ENCODE measurements at places on chromosomes 2 and 18.

- no peak for DNase-seq
Measured at GRCh38 chr2:27243391-27244130, 19.3 kb downstream of the SLC30A3 start.

- DNase-seq, result no peak
Measured at GRCh38 chr2:205755923-205756322, 73.6 kb downstream of the NRP2 start.

DNA sequence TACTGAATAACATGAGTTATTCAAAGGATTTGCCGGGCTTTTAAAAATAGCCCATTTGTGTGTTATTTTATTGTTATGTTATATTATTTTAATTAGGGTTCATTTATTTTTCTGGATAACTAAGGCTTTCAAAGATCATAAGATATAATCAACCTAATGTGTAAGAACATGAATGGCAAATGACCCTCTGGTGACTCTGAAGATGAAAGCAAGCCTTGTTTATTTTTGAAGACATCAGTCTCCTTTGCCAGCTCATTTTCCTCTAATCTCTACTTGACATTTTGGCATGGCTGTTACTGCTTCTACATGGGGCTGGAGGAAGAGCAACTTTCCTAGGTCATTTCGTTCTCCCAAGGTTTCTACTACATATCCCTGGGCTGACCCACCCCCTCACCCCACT, 10.6 kb downstream of the FAP start:
- no peak for DNase-seq

- no peak for DNase-seq
Measured at GRCh38 chr18:50356036-50356945, 18.6 kb upstream of the SKA1 start.

- no peak for DNase-seq
Measured at GRCh38 chr2:114962532-114962931, 520.1 kb downstream of the DPP10 start.

- DNase-seq, result no peak
Measured at GRCh38 chr2:239065962-239066361, 218.1 kb downstream of the TWIST2 start.

GRCh38 chr18:59672235-59672711, 24.9 kb downstream of the CCBE1 start:
- DNase-seq, result no peak

- peak; percentile 21 for DNase-seq
Measured at GRCh38 chr2:122136056-122136455, 380.6 kb downstream of the TSN start.

GRCh38 chr2:170345607-170346006, 167.7 kb downstream of the MYO3B start:
- DNase-seq, result no peak

DNA sequence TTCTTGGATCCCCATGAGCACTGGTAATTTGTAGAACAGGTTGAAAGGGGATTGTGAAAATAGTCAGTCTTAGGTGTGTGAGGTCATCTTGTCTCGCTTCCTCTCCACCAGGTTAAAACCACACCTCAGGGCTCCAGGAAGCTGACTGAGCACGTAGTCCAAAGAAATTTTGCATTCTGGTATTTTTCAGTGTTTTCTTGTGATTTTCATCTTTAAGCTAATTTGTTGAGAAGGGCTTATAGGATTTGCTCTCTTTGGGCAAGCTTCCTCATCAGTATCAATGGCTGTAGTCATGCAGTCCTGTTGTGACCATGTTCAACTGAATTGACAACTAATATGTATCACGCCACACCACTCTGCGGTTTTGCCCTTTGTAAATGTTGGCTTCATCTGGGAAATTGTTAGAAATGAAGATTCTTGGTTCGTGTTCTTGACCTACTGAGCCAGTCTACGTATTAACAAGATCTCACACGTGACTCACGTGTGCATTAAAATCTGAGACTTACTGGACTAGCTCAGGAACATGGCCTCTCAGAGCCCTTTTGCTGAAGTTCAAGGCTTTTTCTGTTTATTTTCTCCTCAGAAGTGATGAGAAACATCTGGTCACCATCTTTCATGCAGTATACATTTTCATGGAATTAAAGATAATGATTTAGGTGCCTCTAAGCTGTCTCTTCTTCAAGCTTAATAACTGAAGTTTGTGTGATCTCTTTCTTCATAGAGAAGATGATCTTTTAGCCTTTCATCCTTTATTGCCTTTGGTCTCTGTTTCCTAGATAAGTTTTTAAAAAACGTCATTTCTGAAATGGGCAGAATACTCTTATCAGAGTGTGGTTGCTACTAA, 32.8 kb downstream of the FMNL2 start:
- no peak for DNase-seq

- DNase-seq, result no peak
Measured at GRCh38 chr2:63345285-63345633, 243.0 kb downstream of the WDPCP start.

- no peak for DNase-seq
Measured at GRCh38 chr2:203887677-203888076, 20.1 kb downstream of the CTLA4 start.

DNA sequence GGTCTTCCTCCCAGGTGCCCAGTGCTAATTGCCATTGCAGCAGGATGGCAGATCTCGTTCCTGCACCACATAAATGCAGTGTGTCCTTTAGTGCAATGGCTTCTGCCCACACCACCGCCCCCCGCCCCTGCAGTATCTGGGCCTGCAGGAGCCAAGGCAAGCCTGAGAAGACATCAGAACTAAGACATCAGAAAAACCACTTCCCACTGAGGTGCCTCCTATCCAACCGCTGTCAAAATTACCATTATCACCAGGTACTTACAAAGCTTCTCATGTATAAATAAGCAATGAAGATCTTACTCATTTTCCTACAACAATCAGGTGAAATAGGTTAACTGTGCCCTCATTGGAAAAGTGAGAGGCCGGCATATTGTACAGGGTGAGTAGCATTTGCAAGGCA, 228.8 kb downstream of the FBXO15 start:
- DNase-seq, result no peak

GRCh38 chr2:224973112-224974016, 68.9 kb downstream of the DOCK10 start:
- DNase-seq, result peak; percentile 46

DNA sequence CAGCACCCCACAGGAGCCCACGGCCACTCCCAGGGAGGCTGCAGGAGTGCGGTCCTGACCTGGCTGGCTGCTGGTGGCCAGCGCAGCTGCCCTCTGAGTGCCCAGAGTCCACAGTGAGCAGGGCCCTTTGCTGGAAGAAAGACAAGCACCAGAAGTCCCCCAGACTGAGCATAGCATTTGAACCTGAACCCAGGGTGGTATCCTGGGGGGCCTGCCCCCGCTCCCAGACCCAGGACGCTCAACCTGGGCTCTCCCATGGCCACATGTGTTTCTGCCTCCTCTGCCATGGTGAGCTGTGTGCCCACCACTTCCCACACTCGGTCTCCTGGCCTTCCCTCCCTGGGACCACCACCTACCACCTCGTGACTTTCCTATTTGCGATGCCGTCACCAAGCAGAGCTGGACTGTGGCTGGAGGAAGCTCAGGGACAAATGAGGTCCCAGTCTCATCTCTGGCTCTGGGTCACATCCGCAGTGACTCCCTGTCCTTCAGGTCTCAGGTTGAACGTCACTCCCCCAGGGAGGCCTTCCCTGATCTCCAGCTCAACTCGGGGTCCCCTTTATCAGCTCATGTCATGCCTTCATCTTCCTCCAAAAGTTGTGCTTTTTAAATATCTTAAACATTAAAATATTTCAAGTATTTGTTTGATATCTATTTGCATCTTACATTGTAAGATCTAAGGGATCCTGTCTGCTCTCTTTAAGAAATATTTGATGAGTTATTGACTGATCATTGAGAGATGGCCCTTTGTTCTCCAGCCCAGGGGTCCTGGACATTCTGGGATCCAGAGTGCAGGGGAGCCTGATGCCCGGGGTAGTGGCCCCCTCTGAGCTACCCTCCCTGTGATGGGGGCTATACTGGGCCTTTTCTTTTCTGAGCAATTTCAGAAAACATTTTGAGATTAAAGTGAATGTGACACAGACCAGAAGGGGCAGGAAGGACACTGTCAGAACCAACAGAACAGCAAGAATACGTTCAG, 16.4 kb upstream of the GPR55 start:
- DNase-seq, result no peak

DNA sequence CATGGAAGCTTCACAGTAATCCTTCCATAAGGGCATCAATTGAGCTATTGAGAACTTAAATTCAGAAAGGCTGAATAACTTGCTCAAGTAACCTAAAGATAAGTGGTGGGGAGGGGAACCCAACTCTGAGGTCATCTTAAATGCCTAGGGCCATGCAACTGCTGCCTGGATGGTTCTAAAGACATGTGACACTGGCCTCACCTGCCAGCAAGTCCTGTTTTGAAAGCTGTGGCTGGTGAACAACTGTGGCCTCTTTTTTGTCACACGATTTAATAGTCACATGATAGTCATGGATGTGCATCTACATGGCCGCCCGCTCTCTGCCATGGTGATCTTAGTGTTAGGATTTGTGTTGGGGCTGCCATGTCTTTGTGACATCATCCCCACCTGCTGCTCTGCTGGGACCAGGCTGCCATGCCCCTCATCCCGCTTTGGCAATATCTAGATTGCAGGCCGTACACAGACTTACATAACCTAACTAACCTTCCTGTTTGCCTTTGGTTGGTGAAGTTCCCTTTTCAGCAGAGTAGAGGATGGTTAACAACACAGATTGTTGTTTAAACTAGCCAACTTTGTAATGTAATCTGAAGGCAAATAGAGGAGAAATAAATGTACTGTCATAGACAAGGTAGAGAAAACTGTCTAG, 177.9 kb upstream of the SH3BP4 start:
- DNase-seq, result no peak

DNA sequence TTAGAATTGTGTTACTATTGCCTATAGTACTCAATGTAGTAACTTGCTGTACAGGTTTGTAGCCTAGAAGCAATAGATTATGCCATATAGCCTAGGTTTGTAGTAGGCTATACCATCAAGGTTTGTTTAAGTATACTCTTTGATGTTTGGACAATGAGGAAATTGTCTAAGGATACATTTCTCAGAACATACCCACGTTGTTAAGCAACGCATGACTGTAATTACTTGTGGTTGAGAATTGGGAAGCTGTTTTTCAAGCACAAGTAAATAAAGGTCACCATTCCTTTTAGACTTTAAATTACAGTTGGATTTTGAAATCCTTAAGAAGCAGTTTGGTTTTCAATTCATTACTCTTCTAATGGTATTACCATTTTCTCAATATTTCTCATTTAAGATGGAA, 89.8 kb upstream of the KCNH7 start:
- DNase-seq, result no peak

- no peak for DNase-seq
Measured at GRCh38 chr18:56097621-56098020, 509.6 kb upstream of the TCF4 start.

DNA sequence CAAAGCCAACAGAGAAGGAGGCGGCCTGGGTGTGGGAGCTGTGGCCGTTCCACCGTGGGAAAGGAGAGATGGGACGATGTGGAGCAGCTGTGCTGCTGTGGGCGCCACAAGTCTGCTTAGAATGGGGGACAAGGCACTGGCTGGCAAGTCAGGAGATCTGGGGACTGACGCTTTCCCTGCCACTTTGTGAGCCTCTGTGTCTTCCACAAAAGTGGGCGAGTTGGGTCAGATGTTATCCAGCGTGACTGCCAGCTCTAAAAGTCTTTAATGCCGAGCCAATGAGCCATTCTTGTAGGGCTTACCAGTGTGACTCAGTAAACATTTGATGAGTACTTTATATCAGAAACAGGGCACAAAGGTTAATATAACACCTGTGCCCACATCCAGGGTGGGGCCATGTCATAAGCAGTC, 113.6 kb upstream of the MGAT5 start:
- DNase-seq, result no peak

- DNase-seq, result no peak
Measured at GRCh38 chr2:28438532-28439063, 45.9 kb downstream of the FOSL2 start.

GRCh38 chr18:2971741-2972552, 41.0 kb downstream of the LPIN2 start:
- DNase-seq, result peak; percentile 72

DNA sequence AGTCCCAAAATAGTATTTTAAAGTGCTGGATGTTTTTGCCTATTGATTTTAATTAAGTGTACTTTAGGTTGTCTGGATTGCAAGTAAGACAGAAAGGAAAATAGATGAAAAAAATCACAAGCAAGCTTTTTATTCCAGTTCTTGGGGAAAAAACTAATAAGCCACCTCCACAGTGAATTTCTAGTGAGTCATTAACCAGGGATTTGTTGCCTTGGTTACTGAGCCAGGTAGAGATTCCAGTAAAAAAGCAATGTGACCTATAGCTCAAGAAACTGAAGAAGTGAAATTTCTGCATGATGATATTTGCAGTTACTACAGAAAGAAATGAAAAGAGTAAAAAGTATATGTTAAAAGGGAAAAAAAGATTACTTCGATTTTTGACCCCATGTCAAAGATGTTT, 160.6 kb downstream of the METTL4 start:
- no peak for DNase-seq

DNA sequence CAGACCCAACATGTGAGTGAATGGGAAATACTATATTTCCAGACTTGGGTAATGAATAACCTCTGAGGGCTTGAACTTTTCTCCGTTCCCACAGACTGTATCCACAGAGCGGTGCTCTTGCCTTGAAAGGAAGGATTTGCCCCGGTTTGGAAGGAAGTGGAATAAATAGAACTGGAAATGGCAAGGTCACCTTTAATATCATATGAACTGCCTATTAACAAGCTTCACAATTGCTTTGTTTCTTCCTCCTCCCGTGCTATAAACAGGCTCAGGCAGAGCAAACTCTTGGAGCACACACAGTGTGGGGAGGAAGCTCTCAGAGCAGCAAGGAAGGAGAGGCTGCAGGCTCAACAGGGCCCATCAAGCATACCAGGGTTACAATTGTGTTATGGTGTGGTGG, 28.5 kb upstream of the DARS1 start:
- DNase-seq, result no peak

GRCh38 chr18:9823805-9824473, 61.8 kb upstream of the TXNDC2 start:
- DNase-seq, result no peak

DNA sequence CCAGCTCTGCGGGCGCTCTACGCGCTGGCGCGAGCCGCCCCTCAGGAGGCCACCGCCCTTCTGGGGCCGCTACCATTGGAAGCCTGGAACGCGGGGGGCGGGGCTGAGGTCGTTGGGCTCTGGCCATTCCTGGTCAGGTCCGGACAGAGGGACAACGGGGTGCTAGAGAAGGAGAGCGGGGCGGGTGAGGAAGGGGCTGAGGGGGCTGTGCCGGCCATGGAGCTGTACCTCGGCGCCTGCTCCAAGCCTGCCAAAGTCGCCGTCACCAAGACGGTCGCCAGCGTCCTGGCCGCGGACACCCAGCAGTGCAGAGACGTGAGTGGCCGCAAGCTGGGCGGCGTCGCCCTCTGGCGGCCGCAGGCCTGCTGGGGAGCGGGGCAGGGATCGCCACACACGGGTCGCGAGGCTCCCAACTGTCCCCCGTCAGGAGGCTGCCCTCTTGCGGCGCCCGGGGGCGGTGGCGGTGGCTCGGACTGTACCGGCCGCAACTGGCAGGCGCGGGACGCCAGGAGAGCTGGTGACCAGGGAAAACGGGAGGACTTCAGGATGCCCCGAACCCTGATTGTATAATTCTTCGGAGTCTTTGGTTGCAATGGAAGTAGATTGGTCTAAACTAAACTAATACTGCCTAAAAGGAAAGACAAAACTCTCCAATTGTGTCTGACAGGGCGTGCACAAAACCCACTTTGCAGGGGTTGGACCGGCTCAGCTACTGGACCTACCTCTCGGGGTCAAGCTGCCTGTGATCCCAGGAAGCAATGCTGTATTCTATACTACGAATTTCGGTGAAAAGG, at the start of gene FSIP2:
Gene FSIP2 (plus strand): TSS at position 126 of the 794 bp plus-strand sequence. CDS start 91 bp downstream, at position 217.
- DNase-seq, result peak; percentile 3

GRCh38 chr2:106156305-106157296, 37.5 kb downstream of the UXS1 start:
- DNase-seq, result no peak
